Mesenchymal stem cell (in vitro differentiated cells and primary cell): ENCODE measurements at places on chromosomes 13 and 19.

GRCh38 chr19:5996623-5997320 is 18.8 kb upstream of the RANBP3 start:
- no peak for DNase-seq

- no peak for DNase-seq
Measured at GRCh38 chr13:56198350-56198749, 942.4 kb upstream of the PRR20A start.

GRCh38 chr13:39602614-39603366 is at the start of gene LHFPL6:
LHFPL6 (minus strand) TSS chr13:39603193.
- peak; percentile 92 for DNase-seq

- DNase-seq: no peak
Measured at GRCh38 chr19:4602173-4602788, 37.0 kb upstream of the TNFAIP8L1 start.

DNA sequence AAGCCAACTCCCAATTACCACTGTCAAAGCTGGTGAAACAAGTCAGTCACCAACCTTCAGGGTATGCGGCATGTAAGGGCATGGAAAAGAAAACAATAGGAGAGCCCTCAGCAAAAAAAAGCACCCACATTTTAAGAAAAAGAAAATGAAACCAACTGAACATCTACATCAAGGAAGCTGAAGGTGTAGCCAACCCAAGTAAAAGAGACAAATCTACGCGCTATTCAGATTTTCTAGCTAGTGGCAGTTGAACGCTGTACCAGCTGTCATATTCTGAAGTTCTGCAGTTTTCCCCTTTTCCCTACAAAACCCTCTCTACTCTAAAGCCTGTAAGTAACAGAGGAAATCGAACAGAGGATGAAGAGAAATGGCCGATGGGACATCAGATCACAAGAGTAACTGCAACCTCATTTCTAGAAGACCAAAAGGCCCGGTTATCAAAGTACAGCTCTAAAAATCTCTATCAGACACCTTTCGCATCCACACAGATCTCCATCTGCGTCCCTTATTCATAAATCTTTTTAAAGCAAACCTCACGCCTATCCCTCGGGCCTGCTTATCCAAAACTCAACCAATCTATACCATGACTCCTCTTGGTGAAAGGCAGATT is 1.4 kb downstream of the MYCBP2 start:
- DNase-seq: peak; percentile 43

DNA sequence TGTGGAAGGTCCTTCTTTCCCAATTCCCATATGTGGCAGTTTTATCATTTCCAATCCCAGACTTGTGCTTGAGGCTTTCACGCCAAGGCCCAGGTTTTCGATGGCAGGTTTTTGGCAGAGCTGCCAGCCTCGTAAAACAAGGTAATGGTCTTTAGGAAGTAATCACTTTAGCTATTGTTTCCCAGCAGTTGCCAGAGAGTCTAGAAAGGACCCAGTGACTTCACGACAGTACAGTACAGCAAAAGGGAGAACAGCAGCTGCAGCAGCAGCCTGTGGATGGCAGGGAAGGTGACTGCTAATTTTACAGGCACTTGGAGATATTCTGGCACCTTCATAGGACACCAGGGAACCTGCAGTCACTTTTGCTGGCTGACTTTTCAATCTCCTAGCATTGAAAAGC is 291.6 kb upstream of the MAB21L1 start:
- DNase-seq: no peak

- no peak for DNase-seq
Measured at GRCh38 chr19:43847884-43848283, 20.8 kb downstream of the ZNF283 start.

- DNase-seq: peak; percentile 55
Measured at GRCh38 chr19:11673608-11674041, 65.1 kb downstream of the ZNF823 start.

DNA sequence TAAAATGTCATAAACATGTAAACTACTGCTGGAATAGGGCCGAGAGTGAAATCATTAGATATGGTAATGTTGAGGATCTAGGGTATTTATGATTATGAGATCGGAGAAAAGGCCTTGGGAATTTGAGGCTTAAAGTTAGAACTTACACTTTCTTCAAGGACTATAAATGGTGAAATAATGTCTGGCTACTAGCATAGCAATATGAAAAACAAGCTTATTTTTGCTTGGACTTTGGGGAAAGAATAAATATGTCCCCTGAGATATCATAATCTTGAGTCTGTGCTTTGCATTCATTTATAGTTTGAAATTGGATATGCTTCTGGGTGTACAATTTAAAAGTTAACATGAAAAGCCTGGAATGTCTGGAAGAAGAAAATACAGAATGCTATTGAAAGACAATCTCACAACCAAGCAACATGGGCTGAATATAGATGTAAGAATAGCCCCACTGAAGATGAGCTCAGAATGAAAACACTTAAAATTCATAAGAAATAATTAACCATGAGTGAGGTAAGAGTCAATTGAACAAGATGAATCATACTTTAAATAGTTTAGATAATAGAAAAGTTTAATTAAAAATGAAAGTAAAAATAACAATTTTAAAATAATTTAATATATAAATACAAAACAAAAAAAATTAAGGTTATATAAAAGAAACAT is 1555.4 kb upstream of the MIR17HG start:
- DNase-seq: no peak

- peak; percentile 89 for DNase-seq
Measured at GRCh38 chr19:2478278-2478755, 2.4 kb downstream of the GADD45B start.

DNA sequence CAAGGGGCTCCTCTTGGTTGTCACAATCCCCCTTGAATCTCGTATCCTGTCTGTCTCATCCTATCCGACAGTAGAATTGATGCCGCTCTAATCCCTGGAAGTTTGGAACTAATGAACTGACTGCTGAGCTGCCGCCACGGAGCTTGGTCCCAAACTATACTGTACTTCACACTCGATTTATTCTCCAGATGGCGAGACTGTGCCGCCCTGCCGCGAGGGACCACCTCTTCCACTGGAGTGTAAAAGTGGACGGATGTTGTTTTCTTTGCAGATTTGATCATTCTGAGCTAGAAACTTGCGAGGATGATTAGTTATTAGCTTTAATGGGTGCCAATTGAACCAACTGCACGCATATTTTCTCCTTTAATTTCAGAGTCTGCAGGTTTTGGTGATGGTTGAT is 117.2 kb downstream of the ZIC5 start:
- no peak for DNase-seq

DNA sequence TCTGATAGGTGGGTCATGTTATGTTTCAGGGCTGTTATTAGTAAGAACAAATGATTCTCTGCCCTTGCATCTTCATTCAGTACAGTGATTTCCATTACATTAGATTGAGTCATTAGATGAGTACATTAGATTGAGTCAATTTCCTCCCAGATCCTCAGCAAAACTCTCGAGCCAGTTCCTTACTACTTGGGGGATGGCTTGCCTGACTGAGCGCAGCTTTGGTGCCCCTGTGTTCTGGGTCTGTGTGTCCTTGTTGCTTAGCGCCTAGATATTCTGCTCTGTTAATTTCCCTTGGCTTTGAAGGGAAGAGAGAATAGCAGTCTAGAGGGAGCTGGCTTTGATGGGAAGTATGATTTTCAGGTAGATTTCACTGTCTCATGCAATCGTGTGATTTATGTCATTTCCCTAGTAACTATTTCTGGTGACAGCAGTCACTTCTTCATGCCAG is 19.1 kb upstream of the SCEL start:
- peak; percentile 12 for DNase-seq

DNA sequence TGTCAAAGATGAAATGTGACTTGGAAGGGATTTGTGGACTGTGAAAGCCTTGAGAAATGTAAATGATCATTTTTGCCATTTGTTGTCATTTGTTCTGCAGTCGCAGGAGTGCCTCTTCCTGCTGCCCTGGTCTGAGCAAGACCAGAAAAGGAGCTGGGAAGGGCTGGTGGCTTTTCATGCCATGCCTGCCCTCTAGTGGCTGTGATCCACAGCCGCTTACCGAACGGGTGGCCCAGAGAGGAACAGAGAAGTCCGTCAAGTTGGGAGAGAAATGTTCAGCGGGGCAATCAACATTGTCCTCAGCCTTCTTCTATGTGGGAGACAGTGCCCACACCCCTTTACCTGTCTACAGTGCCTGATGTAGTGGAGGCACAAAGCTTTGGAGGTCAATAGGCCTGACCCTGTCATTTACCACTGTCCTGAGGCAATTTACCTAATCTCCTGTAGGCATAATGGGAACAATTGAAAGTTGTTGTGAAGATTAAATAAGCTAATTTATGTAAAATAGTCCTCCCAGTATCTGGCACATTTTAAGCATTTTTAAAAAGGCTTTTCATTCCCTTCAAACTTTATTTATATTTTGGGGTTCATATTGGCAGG is 224.5 kb downstream of the B3GLCT start:
- peak; percentile 79 for DNase-seq

- no peak for DNase-seq
Measured at GRCh38 chr13:103539265-103539664, 473.0 kb upstream of the SLC10A2 start.

DNA sequence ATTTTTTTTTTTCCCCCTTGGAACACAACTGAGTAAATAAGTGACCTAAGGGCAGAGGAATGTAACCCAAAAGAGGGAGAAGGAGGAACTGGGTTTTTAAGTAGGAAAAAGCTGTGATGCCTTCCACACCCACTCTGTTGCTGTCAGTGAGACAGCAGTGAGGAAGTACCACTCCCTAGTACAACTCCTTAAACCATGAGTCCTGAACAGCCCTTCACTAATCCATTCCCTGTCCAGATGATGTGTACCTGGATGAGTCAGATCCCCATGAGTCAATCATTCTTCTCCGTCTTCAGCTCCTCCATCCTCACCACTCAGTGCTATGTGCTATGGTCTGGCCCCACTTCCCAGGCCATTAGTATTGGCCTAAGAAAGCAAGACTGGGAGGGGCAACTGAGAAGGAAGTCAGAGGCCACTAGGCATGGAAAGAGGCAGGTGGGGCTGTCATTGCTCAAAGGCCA is 12.9 kb upstream of the CXCL17 start:
- no peak for DNase-seq

- no peak for DNase-seq
Measured at GRCh38 chr19:2376784-2377519, 16.9 kb downstream of the TMPRSS9 start.

GRCh38 chr13:110766671-110767430 is 53.4 kb downstream of the ING1 start:
- DNase-seq: no peak

DNA sequence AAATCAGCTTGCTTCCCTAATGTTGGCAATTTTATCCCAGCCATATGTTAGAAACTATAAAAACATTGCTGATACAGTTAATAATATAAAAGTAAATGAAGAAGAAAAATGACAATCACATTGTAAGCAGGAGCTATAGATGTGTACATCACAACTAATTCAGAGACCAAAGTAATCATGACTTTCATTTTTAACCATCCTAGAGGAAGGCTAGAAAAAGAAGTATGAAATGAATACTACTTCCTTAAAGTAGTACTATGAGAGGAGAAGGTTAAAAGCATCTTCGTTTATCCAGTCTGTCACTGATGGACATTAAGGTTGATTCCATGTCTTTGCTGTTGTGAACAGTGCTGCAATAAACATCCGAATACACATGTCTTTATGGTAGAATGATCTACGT is 135.5 kb downstream of the IRS2 start:
- no peak for DNase-seq

DNA sequence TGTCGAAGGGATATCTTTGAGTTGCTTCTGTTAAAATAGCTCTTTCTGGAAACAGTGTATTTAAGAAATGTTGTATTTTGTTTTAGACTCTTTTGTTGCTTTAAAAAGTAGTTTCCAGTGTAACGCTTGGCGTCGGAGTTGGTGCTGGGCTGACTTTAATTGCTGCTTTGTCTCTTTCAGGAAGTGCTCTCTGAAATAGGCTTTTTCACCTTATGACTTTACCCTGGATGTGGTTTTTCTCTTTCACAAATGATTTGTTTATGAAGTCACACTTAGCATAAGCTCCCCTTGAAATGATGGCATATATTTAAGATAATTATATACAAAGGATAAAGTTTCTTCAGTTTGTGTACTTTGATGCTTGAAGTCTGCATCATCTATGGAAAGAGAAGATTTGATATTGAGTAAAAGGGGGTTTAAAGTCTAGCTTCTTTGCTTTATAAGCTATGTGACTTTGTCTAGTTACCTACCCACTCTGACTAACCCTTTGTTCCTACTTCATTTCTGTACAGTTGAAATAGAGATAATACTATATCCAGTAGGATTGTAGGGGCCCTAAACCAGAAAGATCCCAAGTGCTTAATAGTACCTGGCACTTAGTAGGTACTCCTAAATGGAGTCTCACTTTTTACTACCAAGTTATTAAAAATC is at the start of gene GPR18:
GPR18 (minus strand) TSS at position 170 of the 651 bp plus-strand sequence. CDS start 2,507 bp downstream, outside the sequence.
- DNase-seq: peak; percentile 11

GRCh38 chr13:25857830-25858229 is 194.0 kb downstream of the SHISA2 start:
- DNase-seq: no peak

GRCh38 chr19:4061178-4061682 is 5.5 kb downstream of the ZBTB7A start:
- no peak for DNase-seq

GRCh38 chr19:10861103-10861651 is 10.2 kb upstream of the CARM1 start:
- DNase-seq: peak; percentile 48

GRCh38 chr13:74210693-74211393 is 76.6 kb upstream of the KLF12 start:
- peak; percentile 93 for DNase-seq

DNA sequence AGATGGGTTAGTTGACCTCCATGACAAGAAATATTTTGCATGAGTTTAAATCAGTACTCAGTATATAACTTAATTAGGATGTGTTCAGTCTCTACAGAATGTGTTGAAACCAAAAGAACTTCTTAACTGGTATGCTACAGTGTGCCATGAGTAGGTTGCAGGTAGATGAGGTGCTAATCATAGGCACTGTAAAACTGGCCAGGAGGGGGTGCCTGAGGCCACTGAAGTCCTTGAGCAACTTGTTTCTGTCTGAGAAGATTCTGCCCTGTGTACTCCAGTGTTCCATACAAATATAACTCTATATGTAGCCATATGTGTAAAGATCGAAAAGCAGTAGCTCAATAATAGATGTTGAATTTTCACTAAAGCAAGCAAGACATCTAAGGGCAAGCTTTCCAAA is 549.2 kb upstream of the KLF12 start:
- DNase-seq: no peak

GRCh38 chr13:40422588-40423235 is 243.7 kb downstream of the FOXO1 start:
- no peak for DNase-seq

DNA sequence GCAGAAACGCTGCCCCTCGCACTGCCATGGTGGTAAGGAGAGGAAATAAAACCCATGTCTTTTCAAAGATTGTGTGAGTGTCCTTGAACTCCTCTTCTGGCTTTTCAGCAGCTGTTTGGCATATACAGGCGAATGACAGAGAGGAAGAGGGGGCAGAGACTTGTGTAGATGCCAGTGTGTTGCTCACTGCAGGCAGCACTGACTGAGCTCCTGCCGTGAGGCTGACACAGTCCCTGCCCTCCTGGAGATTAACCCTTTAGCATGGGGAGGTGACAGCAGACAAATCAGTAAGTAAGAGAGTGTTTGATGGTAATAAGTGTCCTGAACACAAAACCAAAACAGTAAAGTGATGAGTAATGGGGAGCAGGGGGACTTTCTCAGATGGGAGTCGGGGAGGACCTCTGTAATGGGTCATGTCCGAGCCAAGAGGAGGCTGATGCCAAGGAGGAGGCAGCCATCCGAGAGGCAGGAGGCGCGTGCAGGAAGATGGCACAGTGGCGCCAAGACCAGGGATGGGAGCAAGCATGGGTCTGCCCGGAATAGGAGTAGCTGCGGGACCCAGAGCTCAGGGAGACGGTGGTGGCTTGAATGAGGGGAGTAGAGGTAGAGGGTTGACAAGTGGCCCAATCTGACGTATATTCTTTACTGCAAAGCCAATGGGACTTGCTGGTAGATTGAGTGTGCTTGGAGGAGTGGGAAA is 182.2 kb downstream of the FOXO1 start:
- DNase-seq: no peak
